Ascending aorta (tissue), 2 donors: ENCODE measurements at places on chromosomes 3 and 15.

DNA sequence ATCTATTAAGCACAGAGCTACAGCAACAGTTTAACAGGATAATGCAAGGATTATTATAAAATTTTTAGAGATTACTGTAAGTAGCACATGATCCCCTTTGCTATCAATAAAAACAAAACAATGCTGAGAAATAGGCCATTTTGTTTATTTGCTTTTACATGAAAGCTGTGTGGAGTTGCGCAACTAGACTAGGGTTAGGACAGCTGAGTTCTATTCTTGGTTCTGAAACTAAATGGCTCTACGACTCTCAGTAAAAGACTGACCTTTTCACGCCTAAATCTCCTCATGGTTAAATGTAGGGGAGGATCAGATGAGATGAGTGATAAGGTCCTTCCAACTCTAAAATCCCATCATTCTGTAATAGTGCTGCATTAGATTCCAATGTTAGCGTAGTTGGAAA lies 25.0 kb downstream of the KCNMB2 start:
- DNase-seq = no peak

- no peak for DNase-seq
Observed at GRCh38 chr3:80097674-80098073, 329.9 kb upstream of the ROBO1 start.

DNA sequence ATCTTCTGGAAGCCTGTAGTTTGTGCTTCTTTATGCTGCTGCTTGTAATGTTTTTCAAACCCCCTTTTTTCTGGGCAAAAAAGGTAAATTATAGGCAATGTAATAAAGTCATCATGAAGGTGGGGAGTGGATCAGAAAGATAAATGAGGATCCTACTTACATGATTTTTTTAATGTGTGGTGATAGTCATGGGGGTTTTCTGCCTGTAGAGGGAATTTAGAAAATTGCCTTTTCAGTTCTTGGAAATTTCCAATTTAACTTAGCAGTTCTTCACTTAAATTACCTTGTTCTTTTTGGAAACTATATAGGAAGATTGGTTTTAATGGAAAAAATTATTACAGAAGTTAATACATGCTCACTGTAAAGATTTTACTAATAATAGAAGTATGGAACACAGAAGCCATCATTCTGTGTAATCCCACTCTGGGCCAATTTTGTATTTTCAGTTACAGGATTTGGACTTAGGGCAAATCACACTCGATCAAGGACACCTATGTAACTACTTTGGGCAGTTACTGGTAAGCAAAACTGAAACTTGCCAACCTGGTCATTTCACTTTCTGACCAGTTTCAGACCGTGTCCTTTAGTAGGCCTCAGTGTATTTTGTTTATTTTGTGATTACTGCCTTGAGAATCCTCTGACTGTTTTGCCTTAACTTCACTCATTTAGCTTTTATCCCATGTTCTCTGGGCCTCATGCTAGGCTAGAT lies 10.5 kb upstream of the SCAANT1 start:
- no peak for DNase-seq

- DNase-seq = no peak
Observed at GRCh38 chr3:50296721-50297383, 2.4 kb downstream of the HYAL3 start.

DNA sequence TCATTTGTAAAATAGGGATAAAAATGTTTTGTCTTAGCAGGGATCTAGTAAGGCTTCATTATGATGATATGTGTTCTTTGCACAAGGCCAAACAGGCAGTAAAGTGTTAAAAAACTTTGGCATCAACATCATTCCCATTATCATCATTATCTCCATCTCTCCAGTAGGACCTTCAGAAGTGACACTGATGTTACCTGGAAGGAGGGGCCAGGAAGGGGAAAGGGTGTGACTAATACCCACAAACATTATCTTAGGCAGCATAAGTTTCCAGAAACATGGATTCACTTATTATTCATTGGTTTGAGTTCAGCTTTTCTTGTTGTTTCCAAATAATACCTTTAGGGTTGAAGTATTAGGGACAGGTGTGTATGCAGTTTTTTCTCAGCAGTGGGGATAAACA lies 399.6 kb downstream of the PTPRG start:
- DNase-seq = no peak
